ENCODE measurements at places on chromosomes 16 and 17.

- peak; percentile 10 for DNase-seq
Observed at GRCh38 chr16:11560701-11561453, 25.8 kb downstream of the LITAF start.

DNA sequence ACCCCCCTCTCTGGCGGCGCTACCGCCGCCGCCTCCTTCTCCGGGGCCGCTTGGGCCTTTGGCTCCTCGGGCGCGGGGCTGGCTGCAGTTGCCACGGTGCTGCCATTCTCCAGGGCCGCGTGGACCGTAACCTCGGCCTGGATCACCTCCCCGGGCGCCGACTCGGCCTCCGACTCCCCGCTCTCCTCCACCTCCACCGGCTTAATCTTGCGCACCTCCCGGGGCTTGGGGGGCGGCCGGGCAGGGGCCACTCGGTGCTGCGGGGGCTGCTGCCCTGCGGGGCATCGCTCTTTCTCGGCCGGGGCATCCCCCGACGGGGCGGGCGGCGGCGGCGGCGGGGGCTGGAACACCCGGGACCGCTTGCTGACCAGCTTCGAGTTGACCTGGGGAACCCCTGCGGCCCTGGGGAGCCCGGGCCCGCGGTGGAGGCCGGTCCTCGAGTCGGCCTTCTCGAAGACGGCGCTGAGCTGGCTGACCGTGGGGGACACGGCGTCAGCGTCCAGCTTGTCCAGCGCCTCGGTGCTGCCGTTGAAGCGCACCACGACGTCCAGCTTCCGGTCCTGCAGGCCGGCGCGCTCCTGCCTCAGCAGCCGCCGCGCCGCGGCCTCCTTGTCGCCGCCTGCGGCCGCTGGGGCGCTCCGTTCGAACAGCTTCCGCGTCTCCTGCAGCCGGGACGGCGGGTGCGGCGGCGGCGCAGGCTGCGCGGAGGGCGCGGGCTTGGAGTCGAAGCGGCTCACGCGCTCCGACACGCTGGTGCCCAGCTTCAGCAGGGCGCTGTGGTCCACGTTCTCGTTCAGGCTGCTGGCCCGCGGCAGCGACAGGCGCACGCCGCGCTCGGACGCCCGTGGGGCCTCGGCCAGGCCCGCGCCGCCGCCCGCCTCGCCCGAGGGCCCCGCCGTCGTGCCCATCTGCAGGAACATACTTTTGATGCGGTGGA lies 792 bp downstream of the PPP1R9B start:
- DNase-seq = no peak

DNA sequence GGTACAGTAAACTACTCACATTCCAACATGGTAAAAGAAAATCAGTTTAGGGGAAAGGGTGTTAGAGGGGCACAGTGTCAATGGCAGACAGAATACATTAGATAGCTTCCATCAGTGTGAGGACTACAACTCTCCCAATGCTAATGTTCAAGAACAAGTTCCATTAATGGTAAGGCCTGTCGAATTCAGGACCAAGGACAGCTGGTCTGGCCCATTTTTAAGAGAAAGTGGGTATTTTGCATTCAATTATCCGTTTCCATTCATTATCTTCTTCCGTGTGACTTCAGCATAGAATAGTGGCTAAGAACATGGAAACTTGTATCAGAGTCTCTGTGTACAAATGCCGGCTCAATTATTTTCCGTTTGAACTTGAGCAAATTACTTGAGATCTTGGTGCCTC lies 98.4 kb downstream of the XYLT1 start:
- no peak for DNase-seq

- DNase-seq = no peak
Observed at GRCh38 chr17:29273924-29274323, 20.0 kb downstream of the NUFIP2 start.

DNA sequence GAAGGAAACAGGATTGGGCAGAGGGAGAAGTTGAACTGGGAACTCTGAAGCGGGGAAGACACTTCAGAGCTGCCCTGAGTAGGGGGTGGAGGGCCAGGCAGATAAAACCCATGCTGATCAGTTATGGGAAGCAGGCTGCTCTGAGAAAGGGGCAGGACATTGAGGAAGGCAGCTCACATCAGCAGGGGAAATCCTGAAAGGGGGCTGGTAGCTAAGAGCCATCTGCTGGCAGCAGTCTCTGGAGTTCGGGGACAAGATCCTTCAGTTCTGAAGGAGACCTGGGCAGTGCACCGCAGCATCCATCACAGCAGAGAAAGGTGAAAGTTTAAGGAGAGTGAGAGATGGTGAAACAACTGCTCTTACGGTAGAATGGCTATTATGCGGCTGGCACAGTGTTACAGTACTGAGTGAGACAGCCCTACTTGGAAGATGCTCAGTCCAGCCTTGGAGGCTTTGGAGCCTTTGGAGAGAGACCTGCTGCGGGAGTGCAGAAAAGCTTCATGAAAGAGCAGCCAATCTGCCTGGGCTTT lies 5.4 kb upstream of the KIF18B start:
- no peak for DNase-seq

GRCh38 chr16:8908810-8909468 lies 26.8 kb downstream of the LITAFD start:
- DNase-seq = no peak

- no peak for DNase-seq
Observed at GRCh38 chr16:77306075-77306474, 106.9 kb downstream of the SYCE1L start.

- no peak for DNase-seq
Observed at GRCh38 chr16:11446566-11447119, 101.4 kb downstream of the RMI2 start.

Data from activated CD4-positive, alpha-beta T cell treated with anti-CD3 and anti-CD28 coated beads for 24 hours (primary cell).